ENCODE measurements at places on chromosomes 4 and X.

DNA sequence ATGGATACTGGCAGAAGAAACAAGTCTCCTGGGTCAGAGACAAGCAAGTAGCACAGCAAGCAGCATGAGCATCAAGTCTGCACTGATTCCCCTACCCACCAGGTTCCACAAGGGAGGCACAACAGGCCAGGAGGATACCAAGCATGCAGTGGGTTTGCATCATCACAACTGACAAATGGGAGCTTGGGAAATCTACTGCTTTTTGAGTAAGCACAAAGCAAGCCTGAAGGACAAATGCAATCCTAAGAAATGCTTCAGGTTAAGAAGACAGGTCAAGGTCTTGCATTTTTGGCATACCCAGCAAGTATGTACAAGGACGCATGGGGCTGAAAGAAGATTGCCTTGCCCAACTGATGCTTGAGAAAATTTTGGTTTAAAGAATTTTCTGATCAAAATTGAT lies 279.6 kb downstream of the PDGFC start:
- no peak for DNase-seq

DNA sequence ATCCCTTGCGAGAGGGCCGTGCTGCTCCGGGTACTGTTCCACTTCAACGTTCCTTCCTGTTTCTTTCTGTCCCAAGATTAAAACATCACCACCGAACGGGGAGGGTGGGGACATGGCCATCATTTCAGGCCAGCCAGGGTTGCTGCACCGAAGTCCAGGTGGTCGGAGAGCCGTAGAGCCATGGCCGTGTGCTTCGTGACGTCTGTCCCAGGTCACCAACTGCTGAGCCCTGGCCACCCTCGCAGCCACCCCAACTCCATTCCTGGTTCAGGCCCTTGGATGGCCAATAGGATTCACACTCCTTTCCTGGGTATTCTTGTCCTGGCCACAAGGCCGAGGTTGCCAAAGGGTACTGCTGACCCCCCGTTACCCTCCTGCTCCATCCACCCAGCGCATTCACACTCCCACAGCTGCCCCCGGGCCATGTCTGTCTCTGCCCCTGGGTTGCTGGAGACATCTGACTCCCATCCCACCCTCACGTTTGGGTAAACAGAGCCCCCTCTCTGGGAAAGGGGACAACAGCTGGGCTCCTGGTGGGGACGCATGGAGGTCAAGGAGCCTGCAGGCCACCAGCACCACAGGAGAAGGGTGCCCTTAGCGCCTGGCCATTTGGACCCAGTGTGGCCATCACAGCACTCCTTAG lies 103.2 kb downstream of the HMX1 start:
- no peak for DNase-seq

- DNase-seq = no peak
Measured at GRCh38 chrX:102995316-102995715, 58.2 kb downstream of the RAB40AL start.

- no peak for DNase-seq
Measured at GRCh38 chr4:10078481-10079233, 37.9 kb downstream of the WDR1 start.

GRCh38 chr4:100679926-100680325 lies 162.1 kb upstream of the EMCN start:
- DNase-seq = no peak

Data from activated B cell treated with CpG ODN at 0.5 μM for 24 hours (primary cell).